GM10248 (cell line): ENCODE measurements at places on chromosomes 4 and X.

DNA sequence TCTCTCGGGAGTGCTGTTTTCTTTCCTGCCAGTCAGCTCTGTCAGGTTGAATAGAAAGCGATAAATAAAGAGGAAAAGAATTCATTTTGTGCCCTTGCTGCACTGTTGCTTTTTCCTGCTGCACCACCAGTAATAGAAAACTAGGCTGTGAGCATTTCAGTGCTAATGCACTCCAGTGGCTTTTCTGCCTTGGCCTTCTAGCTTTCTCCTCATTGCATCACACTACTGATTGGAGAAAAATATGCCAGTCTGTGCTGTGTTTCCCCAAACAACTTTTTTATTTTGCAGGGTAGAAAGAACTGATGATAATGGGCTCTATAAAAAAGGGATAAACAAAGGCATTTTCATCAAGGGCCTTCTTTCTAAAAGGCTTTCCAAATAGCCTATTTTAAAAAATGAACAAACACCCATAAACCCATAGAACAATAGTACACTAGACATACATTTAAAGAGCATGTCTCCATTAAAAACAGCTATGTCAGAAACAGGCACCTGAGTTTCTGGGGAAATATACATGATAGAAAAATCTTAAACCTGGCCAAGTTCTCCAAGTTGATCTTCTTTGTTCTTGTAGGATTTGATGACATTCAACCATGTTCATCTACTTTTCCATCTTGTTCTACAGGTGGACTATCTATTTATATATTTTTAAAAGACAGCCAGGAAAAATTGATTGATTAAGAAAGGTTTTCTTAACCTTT, 86.3 kb downstream of the GPRIN3 start:
- DNase-seq, result no peak

- no peak for DNase-seq
These were observed 520.1 kb upstream of the FRG1 start for GRCh38 chr4:189420572-189420971.

GRCh38 chrX:72023071-72023470, 108.6 kb downstream of the RTL5 start:
- no peak for DNase-seq

- DNase-seq, result no peak
These were observed 1056.2 kb downstream of the DMD start for GRCh38 chrX:32155044-32155638.

DNA sequence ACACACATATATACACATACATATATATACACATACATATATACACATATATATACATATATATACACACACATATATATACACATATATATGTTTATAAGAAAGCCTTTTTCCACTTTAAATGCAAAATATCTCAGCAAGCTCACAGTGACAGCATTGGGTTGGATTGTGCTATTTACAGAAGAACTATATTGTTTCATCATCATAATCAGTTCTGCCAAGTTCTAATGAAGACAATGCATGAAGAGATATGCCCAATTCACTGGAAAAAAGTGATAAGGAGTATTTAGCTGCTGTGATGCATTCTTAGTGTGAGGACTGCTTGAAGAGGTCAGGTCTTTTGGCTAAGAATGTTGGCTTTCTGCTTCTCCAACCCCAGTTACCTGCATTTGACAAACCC, 54.4 kb downstream of the RNF150 start:
- DNase-seq, result no peak

DNA sequence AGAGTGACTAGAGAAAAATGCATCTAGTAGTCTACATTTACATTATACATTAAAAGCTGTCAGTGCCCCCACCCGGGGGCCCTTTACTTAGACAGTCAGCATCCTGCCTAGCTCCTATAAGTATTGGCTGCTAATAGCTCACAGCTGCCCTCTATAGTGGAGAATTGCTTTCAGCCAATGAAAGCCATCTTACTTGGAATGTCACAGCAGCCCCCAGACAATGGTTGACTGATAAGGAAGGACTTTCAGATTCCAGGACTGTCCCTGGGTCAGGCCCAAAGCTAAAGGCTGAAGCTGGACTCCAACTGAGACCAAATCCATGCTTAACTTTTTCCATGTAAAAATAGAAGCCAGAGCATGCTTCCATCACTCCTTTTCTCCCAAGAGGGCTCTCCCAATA, 196.9 kb downstream of the ANKRD50 start:
- no peak for DNase-seq

DNA sequence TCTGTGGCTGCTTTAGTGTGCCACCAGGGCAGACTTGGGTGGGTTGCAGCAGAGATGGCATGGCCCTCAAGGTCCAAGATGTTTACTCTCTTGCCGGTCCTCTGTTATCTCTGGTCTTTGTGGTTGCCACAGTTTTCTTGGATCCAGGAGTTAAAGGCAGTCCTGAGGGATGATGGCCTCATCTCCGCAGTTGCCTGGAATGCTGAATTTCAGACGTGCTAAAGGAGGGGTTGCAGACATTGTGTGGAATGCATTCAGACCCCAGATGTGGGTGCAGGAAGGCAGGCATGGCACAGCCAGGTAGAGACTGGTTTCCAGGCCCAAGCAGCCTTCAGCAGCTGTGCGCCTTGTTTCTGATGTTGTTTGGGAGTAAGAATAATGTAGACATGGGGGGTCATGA, 64.4 kb downstream of the TBL1X start:
- no peak for DNase-seq

- no peak for DNase-seq
These were observed 8.2 kb upstream of the YIPF6 start for GRCh38 chrX:68490644-68491043.

GRCh38 chr4:79065262-79065661, 126.0 kb upstream of the PAQR3 start:
- no peak for DNase-seq

- no peak for DNase-seq
These were observed 16.7 kb downstream of the TMEM175 start for GRCh38 chr4:948936-949300.

- DNase-seq, result no peak
These were observed 44.7 kb downstream of the GPRASP3 start for GRCh38 chrX:102765217-102765616.

DNA sequence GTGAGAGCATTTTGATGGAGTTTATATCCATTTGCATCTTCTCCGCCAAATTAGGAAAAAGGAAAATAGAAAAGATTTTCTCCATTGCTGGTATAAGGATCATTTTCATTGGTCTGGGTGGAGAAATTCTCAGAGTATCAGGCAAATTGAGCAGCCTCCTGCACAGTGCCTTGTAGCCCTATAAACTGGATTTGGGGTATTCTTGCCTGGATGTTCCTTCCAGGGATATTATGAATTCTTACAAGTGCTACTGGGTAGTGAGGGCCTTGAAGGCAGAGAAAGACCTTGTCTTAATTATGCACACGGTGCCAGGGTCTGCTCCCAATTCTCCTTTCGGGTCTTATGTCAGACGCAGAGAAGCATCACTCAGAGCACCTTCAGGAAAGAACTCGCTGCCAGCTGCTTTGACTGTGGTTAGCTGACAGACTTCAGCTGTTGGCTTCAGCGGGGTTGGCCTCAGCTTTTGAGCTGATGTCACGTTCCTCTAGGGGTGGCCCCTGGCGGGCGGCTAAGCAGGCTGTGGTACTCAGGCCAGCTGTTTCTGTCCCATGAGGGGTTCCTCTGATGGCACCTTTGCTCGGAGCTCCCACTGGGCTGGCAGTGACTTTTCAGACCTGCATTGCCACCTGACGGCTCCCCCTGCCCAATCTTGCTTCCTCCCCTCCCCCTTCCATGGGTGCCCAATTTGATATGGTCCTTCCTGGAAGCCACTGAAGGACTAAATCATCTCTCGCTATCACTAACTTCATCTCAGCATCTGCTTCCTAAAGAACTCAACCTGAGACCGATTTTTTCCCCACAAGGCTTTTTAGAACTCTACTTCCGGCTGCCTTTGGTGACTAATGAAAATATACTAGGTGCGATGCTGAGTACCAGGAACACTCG, 519.5 kb downstream of the BCOR start:
- DNase-seq, result peak; percentile 39

DNA sequence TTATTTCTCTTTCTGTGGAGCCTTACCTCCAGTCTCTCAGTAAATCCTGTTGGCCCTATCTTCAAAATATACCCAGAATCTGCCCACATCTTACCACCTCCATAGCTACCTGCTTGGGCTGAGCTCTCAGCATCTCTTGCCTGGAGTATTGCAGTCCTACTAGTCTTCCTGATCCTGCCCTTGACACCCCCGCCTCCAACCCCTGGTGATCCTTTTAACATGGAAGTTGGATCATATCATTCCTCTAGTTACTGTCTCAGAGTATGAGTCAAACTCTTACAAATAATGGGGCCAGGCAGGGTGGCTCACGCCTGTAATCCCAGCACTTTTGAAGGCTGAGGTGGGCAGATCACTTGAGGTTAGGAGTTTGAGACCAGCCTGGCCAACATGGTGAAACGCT, 43.1 kb upstream of the SETD7 start:
- no peak for DNase-seq

DNA sequence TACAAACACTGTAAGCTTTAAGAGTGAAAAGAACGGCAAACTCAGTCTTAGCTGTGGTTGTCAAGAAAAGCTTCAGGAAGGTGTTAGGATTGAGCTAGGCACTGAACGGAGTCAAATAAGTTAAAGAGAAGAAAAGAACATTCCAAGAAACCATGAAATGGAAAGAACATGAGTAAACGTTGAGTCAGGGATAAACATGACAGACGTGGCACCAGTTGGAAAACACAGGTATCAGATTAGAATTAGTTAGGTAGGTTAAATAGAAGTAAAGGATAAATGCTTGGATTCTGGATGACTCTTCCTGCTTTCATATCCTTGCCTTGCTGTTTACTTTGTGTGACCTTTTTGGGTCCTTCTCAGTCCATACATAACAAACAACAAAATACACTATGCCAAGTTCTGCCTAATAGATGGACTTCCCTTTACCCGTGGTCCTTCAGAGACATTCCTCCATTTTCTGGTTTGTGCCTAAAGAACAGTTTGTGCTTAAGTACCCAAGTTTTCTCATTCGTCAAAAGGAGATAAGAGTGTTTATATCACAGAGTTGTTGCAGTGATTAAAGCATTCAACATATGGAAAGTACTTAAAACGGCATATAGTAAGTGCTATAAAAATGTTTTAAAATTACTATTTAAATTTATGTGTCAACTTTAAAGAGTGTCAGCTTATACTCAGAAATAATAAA, 446.9 kb downstream of the TMA16 start:
- DNase-seq, result no peak

DNA sequence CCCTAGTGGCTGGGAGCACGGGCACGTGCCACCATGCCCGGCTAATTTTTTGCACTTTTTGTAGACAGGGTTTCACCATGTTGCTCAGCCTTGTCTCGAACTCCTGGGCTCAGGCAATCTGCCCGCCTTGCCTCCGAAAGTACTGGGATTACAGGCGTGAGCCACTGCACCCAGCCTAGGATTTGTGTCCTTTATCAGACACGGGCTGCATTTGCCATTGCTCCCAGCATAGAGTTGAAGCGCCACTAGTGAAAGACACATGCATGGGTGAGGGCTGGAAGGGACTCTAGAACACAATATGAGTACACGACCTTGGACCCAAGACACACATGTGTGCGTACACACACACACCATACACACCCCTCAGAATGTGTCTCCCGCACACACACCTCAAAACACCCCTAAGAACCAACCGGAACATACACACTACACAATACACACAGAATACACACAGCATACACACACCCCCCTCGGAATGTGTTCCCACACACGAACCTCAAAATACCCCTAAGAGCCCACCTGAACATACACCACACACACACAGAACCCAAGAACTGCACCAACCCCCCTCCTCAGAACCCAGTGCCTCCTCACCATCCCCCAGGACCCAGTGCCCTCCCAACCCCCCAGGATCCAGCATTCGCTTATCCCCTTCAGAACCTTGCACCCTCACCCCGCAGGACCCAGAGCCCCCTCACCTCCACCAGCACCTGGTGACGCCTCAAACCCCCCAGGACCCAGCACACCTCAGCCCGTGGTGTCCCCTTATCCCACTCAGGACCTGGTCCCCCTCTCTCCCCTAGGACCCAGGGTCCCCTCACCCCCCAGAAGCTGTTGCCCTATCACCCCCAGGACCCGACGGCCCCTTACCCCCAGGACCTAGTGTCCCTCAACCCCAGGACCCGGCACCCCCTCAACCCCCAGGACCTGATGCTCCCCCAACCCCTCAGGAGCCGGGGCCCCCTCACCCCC, 1.0 kb downstream of the TNIP2 start:
- DNase-seq, result no peak

- no peak for DNase-seq
These were observed 49.6 kb upstream of the PROM1 start for GRCh38 chr4:16133406-16133805.

DNA sequence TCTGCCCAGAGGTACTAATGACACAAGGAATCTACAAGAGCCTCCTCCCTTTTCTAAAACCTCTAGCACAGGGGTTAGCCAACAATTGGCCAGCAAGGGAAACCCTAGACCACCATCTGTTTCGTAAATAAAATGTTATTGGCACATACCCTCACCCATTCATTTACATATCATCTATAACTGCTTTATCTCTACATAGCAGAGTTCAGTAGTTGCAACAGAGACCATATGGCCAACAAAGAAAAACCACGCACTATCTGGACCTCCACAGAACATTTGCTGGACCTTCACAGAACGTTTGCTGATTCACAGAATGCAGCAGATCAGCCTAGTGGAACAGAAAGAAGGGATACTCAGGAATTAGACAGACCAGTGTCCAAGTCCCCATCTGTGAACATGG, 9.4 kb downstream of the SLC2A9 start:
- no peak for DNase-seq

- DNase-seq, result no peak
These were observed 422.2 kb downstream of the GABRG1 start for GRCh38 chr4:45701621-45702020.

GRCh38 chr4:91958596-91958995, 345.2 kb upstream of the GRID2 start:
- no peak for DNase-seq

- no peak for DNase-seq
These were observed 789.5 kb downstream of the TECRL start for GRCh38 chr4:63619771-63620170.

DNA sequence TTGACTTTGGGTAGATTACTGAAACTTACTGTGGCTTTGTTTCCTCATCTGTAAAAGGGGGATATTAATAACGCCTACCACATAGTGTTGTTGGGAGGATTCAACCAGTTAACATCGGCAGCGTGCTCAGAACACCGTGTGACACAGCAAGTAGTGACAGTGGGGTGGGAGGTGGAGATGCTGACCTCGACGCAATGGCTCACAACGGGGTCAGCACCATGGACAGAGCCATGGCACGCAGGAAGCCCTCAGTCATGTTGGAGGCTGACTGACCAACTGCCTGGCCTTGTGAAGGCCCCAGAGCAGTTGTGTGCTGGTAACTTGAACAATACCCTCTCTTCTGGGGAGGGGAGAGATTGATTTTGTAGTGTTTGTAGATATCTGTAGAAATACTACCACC, 93.2 kb downstream of the WFS1 start:
- DNase-seq, result peak; percentile 45

- no peak for DNase-seq
These were observed 187.1 kb upstream of the C1QTNF7 start for GRCh38 chr4:15240764-15241163.
